ENCODE measurements at places on chromosomes 1 and 21.

- no peak overlapping the region for H3K27ac ChIP-seq
- peaks cover 20% of the 10 kb centered on the region for H3K36me3 ChIP-seq
- H3K27me3 ChIP-seq: no peaks in the 10 kb centered on the region
- no peaks in the 10 kb centered on the region for H3K4me1 ChIP-seq
- H3K4me3 ChIP-seq: no peak overlapping the region
- DNase-seq: no peak
These were observed 56.5 kb downstream of the GATAD2B start for GRCh38 chr1:153866045-153866850.

- no peak for DNase-seq
- H3K4me3 ChIP-seq: no peak overlapping the region
- H3K4me1 ChIP-seq: no peaks in the 10 kb centered on the region
- peaks cover 85% of the 10 kb centered on the region for H3K36me3 ChIP-seq
- H3K27me3 ChIP-seq: no peaks in the 10 kb centered on the region
These were observed 33.8 kb downstream of the LRP8 start for GRCh38 chr1:53294061-53294460.

DNA sequence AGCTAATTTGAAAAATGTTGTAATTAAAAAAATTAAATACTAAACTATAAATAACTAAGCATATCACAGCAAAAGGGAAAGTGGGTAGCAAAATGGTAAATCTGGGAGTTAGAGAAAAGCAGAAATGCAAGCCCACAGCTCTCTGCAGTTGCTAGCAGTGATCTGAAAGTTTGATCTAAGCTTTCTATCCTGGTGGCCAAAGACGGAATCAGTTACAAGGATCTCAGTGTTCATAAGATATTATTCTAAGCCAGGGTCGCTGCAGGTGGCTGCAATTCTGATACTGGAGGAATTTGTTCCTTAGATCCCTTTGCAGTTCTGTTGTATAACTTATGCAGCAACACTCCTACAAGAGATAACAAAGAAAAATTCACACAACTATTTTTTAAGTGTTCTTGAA lies 363.7 kb downstream of the SETD4 start:
- no peak overlapping the region for H3K4me3 ChIP-seq
- peak overlapping the region; percentile 56 for H3K27ac ChIP-seq
- no peaks in the 10 kb centered on the region for H3K36me3 ChIP-seq
- H3K4me1 ChIP-seq: peaks cover 28% of the 10 kb centered on the region
- no peak for DNase-seq

DNA sequence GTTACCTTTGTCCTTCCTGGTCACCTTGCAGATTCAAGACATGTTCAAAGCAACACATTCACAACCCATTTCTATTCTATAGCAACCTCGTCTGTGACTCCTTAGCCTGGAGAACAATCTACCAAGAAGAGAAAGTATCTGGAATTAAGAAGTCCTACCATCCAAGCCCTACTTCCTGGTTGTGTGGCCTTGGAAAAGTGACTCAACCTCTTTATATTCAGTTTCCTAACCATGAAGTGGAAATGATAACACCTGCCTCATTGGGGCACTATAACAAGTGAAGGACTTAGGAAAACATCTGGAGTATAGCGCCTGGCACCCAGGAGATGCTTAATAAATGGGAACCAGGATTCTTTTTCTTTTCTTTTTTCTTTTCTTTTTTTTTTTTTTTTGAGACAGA lies 36.5 kb upstream of the SRRM1 start:
- H3K4me1 ChIP-seq: no peaks in the 10 kb centered on the region
- H3K4me3 ChIP-seq: no peak overlapping the region
- no peak for DNase-seq
- no peak overlapping the region for H3K27ac ChIP-seq
- H3K27me3 ChIP-seq: peaks cover 7% of the 10 kb centered on the region
- no peaks in the 10 kb centered on the region for H3K36me3 ChIP-seq

DNA sequence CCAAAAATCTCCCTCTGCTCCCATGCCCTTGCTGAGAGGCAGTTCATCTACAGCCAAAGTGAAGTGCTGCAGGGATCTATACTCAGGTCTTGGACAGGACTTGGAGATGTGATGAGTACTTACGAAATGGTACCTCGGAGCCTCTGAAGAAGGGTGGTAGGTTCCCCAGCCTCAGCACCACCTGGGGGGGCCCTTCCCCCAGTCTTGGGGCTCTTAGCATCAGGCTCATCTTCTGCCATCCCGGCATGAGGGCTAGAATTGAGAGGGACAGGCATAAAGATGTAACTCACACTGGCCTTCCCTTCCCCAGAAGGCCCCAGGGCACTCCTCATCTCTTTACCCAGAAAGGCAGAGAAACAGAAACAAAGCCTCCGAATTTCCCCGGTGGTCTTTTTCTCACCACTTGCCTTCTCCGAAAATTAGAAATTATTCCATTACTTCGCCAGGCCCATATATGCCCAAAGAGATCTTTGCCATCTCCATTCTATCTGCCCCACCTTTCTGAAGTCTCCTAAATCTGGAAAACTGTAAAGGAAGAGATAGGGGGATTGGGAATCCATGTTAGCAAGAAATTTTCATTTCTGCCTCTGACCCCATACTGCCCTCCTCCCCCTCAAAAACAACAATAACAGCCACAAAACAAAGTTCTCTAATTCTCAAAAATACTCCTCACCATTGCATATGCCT lies 827 bp downstream of the RFX5 start:
- DNase-seq: no peak
- H3K27ac ChIP-seq: peak overlapping the region; percentile 98
- peak overlapping the region; percentile 61 for H3K4me3 ChIP-seq
- H3K36me3 ChIP-seq: peaks cover 41% of the 10 kb centered on the region
- H3K27me3 ChIP-seq: no peaks in the 10 kb centered on the region
- H3K4me1 ChIP-seq: peaks cover 34% of the 10 kb centered on the region

GRCh38 chr1:117017062-117017461 lies 15.5 kb downstream of the CD101 start:
- H3K27ac ChIP-seq: no peak overlapping the region
- H3K27me3 ChIP-seq: no peaks in the 10 kb centered on the region
- no peak for DNase-seq
- H3K4me3 ChIP-seq: no peak overlapping the region

GRCh38 chr1:212450331-212450881 lies 17.7 kb downstream of the NENF start:
- no peak overlapping the region for H3K27ac ChIP-seq
- peaks cover 13% of the 10 kb centered on the region for H3K36me3 ChIP-seq
- no peaks in the 10 kb centered on the region for H3K27me3 ChIP-seq
- H3K4me3 ChIP-seq: no peak overlapping the region

All from DND-41 (cell line).